ENCODE measurements at places on chromosomes 4 and X.

GRCh38 chr4:27123123-27123768 lies 262.6 kb downstream of the STIM2 start:
- DNase-seq: no peak

GRCh38 chr4:169689681-169690080 lies 68.1 kb downstream of the HPF1 start:
- no peak for DNase-seq

- DNase-seq: no peak
Observed at GRCh38 chrX:15619053-15619755, 18.4 kb upstream of the ACE2 start.

- no peak for DNase-seq
Observed at GRCh38 chr4:55793479-55793878, 26.1 kb upstream of the EXOC1L start.

DNA sequence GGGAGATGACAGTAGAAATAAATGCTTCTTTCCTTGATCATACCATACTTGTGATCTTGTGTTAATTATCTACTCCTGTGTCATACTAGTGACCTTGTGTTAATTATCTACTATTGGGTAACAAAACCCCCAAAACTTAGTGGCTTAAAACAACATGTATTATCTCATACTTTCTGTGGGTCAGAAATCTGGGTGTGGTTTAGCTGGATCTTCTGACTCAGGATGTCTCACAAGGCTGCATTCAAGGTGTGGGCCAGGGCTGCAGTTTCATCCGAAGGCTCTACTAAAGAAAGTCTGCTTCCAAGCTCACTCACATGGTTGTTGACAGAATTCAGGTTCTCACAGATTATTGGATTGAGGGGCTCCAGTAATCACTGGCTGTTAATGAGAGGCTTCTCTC lies 70.3 kb upstream of the NDP start:
- DNase-seq: no peak

DNA sequence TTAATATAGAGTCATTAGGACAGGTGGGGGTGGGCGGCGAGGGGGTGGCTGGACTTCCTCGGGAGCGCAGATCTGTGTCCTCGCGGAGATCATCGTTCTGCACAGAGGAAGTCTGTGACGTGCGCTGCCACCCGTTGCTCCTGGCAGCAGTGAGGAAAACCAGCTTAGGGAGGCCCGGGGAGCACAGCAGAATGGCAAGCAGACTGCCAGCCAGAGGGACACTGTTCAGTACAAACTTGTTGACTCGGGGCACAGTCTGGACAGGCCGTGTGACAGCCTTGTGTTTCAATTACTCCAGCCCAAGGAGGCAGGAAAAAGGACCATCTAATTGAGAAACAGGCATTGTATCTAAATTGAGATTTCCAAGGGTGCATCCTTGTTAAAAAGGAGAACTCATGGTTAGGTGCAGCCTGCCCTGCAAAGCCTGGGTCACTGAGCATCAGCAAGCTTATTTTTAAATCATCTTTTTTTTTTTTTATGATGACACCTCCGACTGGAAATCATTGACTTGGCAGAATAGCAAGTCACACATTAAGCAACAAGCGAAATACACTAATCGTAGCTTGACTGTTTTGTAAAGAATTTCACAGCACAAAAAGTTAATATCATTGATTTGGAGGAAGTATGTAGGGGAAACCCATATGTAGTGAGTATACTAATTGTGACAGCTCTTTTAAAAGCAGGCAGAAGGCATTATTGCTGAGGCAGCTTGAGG lies 512.0 kb upstream of the FAT1 start:
- peak; percentile 22 for DNase-seq

DNA sequence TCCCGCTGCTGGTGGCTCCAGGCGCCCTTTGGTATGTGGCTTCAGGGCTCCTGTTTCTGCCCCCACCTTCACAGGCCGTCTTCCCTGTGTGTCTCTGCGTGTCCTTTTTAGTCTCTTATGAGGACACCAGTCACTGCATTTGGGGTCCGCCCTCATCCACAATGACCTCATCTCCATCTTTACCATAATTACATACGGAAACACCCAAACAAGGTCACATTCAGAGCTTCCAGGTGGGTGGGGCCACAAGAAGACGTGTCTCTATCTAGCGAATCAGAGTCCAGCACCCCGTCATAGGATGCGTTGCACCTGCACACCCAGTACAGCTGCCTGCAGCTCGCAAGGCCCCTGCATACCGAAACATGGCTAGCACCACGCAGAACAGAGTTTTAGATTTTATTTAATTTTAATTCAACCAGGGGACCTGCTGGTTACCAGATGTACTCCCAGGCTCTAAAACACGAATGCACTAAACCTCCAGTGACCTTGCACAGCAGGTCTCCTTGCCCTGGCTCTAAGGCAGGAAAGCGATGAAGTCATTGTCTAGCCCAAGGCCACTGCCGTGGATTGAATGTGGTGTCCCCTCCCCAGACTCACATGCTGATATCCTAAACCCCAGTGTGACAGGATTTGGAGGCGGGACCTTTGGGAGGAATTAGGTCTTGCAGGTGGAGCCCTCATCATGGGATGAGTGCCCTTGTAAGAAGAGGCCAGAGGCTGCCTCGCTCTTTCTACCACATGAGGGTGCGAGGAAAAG lies 30.3 kb downstream of the ABLIM2 start:
- DNase-seq: no peak

- no peak for DNase-seq
Observed at GRCh38 chr4:183164963-183165362, 65.9 kb downstream of the WWC2 start.

DNA sequence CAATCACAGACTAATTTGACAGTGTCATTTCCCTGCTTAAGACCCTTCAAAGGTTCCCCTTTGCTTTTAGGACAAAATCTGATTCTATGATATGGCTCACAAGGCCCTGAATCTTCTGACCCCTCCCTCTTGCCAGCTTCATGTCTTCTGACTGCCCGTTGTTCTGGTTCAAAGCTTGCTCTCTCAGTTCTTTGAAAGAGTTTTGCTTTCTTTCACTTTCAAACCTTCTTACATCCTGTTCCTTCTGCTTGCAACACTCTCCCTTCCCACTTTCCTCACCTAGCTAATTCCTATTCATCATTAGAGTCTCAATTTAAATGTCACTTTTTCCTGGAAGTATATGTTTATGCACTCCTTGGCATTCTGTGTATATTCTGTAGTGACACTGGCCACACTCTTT lies 299.2 kb downstream of the IDS start:
- no peak for DNase-seq

- peak; percentile 36 for DNase-seq
Observed at GRCh38 chrX:103831803-103832544, at the start of gene RAB9B. Gene RAB9B (minus strand): TSS chrX:103832257. CDS start chrX:103825784, 6,473 bp downstream.

GRCh38 chr4:90071289-90072235 lies 55.6 kb upstream of the CCSER1 start:
- peak; percentile 51 for DNase-seq

- DNase-seq: no peak
Observed at GRCh38 chrX:64662876-64663275, 267.6 kb upstream of the MTMR8 start.

DNA sequence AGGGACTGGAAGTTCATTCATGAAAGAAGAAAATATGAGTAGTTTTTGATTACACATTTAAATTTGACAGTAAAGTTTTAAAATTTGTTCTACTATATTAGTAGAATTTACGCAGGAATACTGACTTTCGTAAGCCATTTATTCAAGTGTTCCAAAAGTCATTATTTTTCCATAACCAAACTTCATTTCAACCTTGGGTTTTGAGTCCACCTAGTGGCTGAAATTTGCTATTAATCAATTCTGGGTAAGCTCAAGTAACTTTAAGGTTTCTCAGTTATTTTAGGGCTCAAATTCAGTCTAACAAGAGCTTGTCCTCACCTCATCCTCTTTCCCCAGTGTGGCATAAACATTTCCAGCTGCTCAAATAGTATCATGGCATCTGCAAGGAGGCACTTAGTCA lies 175.4 kb downstream of the SH3BGRL start:
- peak; percentile 57 for DNase-seq

DNA sequence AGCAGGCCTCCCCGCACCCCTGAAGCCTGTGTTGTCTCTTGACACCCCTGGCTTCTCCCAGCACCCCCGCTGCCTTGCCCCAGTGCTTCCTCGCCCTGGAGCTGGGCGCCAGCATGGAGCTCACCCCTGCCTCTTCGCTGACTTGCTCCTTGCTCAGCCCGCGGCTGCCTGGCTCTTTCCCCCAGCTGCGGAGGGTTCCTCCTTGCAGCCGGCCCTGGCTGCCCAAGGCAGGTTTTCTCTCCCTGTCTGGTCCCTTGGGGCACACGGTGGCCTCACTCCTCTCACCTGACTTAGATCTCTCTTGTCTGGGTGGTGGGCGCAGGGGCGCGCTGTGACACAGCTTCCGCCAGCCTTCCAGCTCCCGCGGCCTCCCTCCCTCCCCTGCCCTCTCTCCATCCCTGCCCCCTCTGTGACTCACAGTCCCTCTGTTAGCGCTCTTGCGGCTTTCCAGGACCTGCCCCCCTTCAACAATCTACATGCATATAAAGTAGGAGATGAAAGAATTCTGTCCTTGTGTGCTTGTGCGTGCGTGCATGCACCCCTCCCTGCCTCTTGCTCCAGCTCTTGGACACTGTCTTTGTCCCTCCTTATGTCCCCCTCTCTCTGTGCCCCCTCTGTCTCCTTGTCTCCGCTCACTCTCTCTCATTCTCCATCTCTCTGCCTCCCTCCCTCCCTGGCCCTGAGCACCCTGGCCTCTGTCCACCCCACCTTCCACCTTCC lies 2.2 kb downstream of the PLXNB3 start:
- DNase-seq: peak; percentile 30

GRCh38 chrX:26352891-26353430 lies 137.0 kb downstream of the MAGEB5 start:
- no peak for DNase-seq

- DNase-seq: peak; percentile 59
Observed at GRCh38 chr4:2934077-2934812, 29.0 kb downstream of the NOP14 start.

DNA sequence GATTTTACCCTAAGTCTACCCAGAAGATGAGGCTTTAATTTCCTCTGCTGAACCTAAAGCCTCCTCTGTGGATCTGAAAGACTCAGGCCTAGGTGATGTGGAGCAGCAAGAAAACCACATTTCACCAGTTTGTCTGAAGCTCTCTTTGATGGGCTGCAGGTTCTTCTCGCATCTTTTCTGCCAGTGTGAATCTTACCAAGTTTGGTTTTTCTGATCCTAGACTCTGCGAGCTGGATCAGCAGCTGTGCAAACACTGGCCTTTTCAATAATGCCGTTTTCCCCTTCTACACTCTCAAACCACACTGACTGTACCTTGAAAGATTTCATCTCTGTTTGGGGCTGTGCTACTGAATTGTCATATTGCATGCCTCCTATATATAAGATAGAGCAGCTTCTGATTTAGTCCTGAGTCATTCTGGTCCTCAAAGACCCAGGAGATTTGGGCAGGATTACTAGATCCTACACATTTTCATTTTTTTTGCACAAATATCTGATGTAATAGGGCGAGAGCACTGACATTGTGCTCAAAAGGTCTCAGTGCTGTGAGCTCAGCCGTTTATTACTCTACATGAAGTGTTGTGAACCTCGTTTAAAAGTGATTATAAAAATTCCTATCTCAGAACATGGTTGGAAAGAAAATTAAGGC lies 133.6 kb upstream of the FAM9C start:
- no peak for DNase-seq

DNA sequence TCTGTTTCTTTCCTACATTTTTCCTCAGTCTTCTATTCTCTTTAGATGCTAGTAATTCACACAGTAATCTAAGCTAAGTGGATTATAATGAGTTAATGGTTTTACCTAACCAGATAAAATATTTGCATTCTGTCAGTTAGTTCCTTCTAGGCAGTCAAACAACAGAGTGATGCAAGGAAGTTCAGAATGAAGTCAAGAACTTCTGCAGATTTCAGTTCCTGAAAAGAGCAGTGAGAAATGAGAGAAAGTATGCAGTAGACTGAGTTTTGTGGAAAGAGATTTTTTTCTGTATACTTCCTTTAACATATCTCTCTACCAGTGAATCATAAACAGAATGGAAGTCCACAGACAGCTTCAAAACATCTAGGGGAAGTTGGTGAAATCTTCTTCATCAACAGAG lies 774.0 kb upstream of the POU3F4 start:
- DNase-seq: no peak

GRCh38 chr4:8770518-8771257 lies 101.0 kb downstream of the HMX1 start:
- DNase-seq: no peak

DNA sequence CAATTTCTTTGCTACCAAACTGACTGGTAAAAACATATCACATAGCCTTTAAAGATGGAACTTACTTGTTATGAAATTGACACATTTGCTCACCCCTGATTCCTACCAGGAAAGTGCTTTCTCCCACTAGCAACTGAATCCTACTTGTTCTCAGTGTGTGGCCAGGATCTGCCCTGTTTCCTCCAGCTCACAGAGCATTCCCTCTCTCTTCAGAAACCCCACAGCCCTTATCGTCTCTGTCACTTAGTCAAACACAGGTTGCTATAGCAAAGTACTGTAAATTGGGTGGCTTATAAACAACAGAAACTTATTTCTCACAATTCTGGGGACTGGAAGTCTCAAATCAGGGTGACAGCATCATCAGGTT lies 265.2 kb upstream of the BOD1L1 start:
- peak; percentile 44 for DNase-seq

- DNase-seq: peak; percentile 13
Observed at GRCh38 chr4:86967073-86967472, 32.3 kb downstream of the AFF1 start.

DNA sequence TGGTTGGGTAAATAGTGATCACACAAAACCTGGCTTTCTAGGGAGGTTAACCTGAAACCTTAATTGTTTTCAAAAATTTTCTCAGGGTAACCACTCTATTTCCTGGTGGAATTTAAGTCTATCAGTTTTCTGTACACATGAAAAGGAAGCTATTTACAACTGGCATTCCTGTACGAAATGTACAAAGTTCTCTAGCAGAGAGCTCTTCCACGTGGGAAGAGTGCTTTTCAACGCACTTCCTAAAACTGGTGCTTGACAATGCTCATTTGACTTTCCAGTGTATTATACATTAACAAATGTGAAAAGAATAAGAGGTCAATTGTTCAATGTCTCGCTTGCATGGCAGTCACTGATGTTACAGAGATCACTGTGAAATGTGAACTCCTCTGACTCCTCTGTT lies 2.8 kb upstream of the SOD3 start:
- no peak for DNase-seq

- no peak for DNase-seq
Observed at GRCh38 chr4:60948008-60948407, 252.1 kb upstream of the ADGRL3 start.

- DNase-seq: peak; percentile 72
Observed at GRCh38 chr4:165360041-165360695, 18.6 kb upstream of the CPE start.

GRCh38 chr4:20926529-20926928 lies 226.3 kb downstream of the PACRGL start:
- no peak for DNase-seq

DNA sequence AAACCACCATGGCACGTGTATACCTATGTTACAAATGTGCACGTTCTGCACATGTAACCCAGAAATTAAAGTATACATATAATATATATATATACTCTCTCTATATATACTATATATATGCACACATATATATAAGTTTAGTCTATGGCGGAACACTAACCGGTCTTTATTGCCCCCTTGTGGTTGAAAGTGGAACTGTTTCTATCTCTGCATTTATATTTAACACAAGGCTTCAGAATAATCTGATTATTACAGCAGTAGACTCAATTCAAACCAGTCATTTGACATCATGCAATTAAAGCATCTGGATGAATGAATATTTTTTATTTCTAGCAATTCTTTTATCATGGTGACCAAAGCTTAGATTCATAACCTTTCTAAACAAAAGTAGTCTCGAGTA lies 14.6 kb downstream of the RAB9B start:
- DNase-seq: peak; percentile 60

- DNase-seq: peak; percentile 94
Observed at GRCh38 chrX:154738011-154738738, 12.7 kb downstream of the GAB3 start.

Measured in muscle of leg (tissue), 16 donors.